ENCODE measurements at places on chromosomes 13 and 19.

GRCh38 chr13:81048026-81048461 is 707.1 kb upstream of the SPRY2 start:
- no peak for DNase-seq

GRCh38 chr19:41945135-41945766 is 13.9 kb downstream of the RABAC1 start:
- DNase-seq: no peak

- DNase-seq: no peak
Observed at GRCh38 chr13:95049772-95050171, 251.5 kb downstream of the ABCC4 start.

GRCh38 chr13:84543962-84544361 is 661.7 kb upstream of the SLITRK1 start:
- DNase-seq: no peak

DNA sequence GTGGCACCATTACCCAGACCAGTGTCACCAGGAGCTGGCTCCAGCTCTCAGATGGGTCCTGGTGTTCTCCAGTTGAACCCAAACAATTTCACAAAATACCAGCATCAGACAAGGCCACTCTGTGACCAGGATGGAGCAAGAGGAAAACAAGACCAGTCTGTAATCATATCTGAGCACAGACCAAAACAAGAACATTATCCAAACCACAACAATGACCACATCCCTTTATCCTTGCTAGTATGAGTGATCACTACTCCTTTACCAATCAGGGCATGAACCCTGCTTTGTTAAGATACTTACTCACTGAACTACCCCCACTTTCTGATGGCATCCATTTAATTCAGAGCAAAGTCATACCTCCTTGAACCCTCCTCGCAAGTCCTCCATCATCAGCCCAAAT is 145.9 kb downstream of the NUFIP1 start:
- no peak for DNase-seq

DNA sequence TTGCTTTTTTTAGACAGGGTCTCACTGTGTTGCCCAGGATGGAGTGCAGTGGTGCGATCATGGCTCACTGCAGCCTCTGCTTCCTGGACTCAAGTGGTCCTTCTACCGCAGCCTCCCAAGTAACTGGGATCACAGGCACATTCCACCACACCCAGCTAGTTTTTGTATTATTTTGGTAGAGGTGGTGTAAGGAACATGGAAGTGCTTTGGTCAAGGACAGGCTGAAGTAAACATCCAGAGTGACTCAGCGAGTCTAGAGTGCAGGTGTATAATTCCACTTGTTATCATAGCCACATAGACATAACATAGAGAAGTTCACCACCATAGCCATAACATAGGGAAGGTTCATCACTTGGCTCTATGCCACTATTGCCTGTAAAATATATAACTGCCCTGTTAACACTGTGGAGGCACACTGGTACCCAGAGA is 98.6 kb downstream of the RBM26 start:
- no peak for DNase-seq

DNA sequence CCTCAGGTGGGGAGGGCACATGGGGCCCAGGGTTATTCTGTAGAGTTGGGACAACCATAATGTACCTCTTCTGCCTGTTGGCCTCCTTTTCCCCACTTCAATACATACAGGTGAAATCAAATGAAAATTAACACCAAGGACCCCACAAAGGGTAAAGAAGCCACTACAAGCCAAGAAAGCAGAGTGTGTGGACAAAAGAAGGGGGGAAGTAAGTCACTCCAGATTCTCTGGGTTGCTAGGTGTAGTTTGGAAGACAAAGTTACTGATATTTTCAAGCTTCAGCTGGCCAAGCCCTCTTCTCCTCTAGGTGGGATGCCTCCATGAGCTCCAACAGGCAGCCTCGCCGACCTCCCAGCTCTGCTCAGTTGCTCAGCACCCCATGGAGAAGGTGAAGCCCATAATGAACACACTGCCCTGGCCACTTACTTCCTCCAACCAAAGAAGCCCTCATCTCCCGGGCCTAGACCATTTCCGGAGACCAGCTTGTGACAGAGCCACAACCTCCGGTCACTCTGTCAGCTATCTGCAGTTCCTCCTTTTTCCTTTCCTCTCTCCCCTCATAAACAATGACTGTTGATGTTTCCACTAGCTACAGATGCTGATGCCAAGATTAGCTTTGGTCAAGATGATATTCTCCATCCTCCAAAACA is 66.8 kb upstream of the MED4 start:
- peak; percentile 44 for DNase-seq

GRCh38 chr13:41268764-41269163 is 5.4 kb upstream of the MTRF1 start:
- DNase-seq: no peak

GRCh38 chr13:31385540-31385939 is 185.8 kb downstream of the B3GLCT start:
- DNase-seq: no peak

GRCh38 chr13:29541400-29541799 is 54.1 kb downstream of the SLC7A1 start:
- no peak for DNase-seq

DNA sequence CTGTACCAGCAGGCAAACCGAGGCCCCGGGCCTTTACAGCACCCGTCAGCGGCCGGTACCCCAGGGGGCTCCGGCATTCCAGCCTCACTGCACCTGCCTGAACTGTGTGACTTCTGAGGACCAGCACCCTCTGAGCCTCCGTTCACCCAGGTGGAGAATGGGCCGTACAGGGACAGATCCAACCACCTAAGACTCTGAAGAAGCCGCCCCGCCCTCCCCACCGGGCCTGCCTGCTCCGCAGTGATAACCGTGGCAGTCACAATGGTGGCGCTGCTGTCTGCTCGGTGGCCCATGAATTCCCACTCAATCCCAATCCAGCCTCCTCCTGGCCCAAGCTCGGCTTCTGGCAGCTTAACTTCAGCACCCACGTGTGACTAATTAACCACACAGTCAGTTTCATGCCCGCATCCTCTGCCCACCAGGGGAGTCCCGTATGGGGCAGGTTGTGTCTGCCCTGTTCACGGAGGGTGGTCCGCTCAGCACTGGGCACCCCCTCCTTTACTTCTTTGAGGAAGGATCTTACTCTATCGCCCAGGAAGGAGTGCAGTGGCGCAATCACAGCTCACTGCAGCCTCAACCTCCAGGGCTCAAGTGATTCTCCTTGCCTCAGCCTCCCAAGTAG is 3.4 kb downstream of the TCF3 start:
- no peak for DNase-seq

DNA sequence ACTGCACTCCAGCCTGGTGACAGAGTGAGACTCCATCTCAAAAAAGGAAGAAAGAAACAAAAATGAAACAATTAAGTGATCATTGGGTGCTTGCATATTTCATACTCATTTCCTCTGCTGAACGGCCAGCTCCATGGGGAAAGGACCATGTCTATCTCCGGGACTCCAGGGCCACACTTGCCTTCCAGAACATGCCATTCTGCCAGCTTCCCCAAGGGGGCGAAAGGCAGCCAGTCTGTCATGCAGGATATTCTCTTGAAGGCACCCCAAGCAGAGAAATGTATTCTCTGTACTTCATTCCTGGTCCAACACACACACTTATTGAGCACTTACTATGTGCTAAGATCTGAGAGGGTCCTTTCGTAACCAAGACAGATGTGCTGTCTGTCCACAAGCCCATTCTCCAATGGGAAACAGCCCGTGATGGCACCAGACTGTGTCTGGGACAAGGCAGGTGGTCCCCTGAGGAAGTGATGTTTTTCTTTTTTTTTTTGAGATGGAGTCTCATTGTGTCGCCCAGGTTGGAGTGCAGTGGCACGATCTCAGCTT is 10.2 kb upstream of the CARM1 start:
- DNase-seq: no peak

GRCh38 chr13:112248862-112249592 is 127.1 kb upstream of the SPACA7 start:
- DNase-seq: peak; percentile 20

DNA sequence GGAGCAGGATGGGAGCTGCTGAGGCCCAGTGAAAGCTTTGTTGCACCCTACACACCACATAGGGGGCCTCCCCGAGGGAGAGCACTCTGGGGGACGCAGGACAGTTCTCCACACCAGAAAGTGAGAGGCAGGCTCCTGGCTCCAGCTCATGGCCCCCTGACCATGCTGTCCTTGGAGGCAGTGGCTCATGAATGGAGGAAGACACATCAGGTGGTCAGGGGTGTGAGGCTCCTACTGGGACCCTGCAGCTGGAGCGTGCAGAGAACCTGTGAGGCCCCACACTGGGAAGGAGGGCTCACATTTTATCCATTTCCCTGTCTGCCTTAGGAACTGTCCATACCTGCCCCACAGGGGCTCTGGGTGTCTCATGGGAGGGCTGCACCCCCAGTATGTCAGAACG is 85.3 kb downstream of the ZNF536 start:
- no peak for DNase-seq

DNA sequence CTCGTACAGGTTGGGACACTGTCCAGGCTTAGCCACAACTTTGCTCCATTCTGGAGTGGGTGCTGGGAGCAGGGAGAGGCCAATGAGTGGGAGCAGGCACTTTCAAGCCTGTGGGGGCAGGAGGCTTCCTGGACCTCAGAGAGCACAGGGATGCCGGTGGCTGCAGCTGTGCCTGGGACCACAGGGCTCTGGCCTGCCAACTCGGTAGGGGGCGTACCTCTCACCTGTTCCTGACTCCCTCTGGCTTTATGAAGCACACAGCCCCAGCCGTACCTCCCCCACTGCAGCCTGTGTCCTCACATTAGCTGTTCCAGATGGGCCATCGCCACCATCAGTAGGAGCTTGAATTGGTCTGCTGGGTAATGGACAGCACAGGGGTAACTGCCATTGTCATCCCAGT is 278.7 kb upstream of the KLHL1 start:
- DNase-seq: no peak

DNA sequence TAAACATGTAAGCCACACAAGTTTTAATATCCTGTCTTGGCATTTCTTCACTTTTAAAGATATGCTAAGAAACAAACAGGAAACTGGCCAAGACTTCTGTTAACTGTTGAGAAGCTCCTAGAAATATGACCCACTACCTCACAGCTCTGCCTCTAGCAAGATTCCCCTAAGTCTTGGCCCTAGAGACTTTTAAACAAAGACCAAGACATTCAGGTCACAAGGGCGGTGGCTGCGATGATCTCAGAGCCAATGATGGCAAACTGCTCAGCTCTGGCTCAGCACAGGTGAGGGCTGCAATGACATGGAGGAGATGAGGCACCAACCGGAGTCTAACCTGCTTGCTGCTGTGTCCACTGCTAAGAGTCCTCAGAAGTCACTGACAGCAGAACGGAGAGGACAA is 114.8 kb downstream of the SUCLA2 start:
- no peak for DNase-seq

DNA sequence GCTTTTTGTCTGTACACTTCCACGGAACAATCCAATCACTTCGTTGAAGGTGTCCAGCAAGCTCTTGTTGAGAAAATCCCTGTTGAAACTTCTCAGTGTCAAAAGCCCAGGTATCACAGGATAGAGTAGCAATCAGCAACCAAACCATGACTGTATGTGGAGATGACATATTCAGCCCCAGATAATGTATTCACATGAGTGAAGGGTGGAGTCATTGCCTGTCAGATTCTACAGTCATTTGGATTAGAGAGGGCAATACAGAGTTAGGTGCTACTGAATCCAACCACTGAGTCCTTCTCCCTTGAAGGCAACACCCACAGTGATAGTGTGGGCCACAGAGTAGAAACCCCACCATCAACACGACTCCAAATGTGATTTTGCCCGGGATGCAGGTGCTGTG is 23.3 kb downstream of the ZNF627 start:
- DNase-seq: no peak

DNA sequence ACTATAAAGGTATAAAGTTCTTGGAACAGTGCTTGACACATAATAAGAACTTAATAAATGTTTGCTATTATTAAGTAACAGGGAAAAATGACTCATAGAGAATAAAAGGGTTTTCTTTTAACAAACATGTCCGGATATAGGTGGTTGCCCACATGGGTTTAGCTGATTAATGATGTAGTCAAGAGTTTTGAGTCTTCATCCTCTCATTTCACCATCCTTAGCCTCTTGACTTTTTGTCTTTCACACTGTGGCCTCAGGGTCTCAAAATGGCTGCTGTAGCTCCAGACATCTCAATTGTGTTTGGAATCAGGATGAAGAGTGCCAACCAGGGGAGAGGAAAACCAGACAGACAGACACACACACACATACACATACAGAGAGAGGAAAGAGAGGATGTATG is 97.9 kb downstream of the HSPH1 start:
- no peak for DNase-seq

- no peak for DNase-seq
Observed at GRCh38 chr19:39845172-39845571, 1.0 kb downstream of the FBL start.

DNA sequence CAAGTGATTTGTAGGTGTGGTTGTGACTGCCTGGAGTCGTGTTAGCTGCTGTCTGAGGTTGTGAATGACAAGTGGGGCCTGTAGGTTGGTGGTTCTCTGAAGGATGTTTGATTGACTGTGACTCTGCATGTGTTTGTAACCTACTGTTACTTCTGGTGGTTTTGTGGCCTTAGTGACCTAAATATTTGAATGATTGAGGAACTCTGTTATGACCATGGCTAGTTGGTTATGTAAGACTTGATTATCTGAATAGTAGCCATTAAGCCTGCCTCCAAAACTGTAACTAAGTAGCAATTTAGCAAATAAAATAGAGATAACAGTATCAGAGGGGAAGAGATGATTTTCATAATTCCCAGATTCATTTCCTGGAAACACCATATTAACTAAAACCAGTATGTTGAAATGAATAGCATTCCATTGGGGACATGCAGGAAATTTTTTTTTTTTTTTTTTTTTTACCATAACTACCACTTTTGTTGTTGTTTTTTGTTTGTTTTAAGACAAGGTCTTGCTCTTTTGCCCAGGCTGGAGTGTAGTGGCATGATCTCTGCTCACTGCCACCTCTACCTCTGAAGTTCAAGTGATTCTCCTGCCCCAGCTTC is 865 bp downstream of the ZNF382 start:
- DNase-seq: no peak

DNA sequence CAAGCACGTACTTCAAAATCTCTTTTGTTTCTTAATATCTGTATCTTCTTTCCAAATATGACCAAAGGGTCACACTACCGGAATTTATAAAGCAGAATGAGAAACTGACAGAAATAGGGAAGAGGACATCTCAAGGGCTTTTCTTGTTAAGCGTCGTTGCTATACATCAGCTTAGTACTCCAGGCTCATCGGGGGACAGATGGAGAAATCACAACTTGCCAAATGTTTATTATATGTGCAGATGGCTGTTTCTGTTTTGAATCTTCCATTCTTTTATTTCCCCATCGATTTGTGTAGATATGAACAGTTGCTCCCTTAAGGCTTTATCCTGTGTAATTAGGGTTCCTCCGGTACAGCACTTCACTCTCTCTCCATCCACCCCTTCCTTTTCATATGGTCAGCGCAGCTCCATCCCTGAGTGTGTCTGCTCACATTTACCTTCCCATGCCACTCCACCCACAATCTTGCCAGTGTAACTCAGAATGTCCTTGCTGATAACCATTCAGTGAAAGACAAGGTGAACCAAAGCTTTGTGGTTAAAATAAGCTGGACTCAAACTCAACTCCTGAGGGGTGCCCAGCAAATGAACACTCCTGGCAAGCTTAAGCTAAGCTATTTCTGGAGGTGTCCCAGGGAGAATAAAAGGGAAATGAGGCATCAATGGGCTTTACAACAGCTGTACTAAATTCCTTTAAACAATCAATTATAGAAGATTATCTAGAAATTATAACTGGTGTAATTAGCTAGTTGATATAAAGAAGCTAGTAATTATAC is 51.3 kb downstream of the TBC1D4 start:
- DNase-seq: no peak
